Left lung (tissue), 14 donors: ENCODE measurements at places on chromosomes 13 and 19. TPM values are rescaled to one million over a fixed set of nuclear protein-coding genes. Genes with fewer than 3 reads are reported as not detected.

DNA sequence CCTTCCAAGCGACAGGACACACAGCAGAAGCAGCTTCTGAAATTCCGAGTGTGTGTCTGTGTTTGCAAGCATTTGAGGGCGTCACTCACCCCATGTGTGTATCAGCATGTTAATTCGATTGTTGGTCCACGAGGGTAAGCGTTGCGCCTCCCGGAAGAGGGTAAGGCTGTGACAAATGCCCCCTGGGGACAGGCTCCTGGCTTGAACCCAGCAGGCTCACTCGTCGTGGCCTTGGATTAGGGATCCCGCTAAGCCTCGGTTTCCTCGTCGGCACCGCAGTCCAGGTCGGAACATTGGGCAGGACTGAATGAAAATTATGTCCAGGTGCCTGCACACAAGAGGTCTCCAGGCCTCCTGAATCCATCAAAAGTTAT, 606 bp upstream of the STXBP2 start:
- DNase-seq = no peak

DNA sequence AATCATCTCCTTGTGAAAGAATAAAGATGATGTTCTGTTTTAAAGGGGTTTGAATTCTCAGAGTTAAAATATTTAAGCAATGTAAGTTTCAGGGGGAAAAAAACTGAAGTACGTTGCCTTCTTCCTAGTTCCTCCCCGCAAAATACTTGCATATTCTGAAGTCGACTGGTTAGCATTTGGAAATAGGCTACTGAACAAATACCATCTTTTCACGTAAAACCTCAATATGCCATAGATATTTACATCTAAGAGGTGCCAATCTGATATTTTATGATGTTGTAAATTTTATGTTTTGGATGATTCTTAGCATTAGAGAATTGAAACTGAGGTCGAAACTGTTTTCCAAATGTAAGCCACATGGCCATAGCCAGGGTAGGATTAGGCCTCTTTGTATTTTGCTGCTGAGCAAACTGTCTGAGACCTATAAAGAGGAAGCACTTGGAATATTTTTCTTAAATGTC, 138.3 kb downstream of the FLT1 start:
- DNase-seq = no peak

- DNase-seq = no peak
These were observed 320.1 kb upstream of the SLC10A2 start for GRCh38 chr13:103386341-103386740.

DNA sequence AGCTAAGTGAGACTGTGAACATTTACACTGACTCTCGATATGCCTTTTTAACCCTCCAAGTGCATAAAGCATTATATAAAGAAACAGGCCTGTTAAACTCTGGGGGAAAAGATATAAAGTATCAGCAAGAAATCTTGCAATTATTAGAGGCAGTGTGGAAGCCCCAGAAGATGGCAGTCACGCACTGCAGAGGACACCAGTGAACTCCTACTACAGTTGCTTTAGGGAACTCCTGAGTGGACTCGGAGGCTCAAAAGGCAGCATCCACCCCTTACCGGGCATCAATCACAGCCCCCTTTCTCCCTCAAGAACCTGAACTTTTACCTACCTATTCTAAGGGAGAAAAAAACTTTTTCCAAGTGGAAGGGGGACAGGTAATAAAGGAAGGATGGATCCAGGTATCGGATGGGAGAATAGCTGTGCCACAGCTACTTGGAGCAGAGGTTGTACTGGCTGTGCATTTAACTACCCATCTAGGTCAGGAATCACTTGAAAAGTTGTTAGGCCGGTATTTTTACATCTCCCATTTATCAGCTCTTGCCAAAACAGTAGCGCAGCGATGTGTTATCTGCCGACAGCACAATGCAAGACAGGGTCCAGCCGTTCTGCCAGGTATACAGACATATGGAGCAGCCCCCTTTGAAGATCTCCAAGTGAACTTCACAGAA, 80.1 kb downstream of the ZNF486 start:
- DNase-seq = no peak

DNA sequence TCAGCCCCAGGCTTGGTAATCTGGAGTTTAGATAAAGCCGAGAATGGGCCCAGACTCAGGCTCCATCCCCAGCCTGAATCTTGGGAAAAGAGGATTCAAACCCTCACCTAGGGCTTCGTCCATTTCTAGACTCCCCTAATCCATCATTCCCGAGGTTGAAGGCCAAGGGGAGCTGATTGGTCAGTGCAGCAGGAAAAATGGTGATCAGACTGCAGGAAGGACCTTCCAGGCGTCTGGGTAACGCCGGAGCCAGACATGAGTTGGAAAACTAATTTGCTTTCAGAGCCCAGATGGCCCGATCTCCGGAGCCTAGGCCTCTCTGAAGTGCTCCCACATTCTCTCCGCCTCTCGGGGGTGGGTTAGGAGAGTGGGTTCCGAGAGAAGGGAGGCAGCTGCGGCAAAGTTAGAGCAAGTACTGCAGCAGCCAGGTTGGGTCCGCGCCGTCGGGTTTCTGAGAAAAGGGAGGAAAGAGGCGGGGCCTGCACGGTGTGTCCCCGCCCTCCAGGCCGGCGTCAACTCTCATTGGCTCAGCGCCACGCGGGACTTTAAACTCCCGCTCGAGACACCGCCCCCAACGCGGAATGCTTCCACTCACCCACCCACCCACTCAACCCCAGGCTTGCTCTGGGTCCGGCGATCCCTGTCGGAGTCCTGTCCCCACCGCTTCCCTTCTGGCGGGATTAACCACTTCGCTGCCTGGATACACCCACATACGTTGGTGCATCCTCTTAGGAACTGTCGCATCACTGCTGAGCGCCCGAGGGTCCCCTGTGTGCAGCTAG, 788 bp upstream of the RTBDN start:
- no peak for DNase-seq

GRCh38 chr13:74194846-74195245, 60.6 kb upstream of the KLF12 start:
- DNase-seq = no peak

DNA sequence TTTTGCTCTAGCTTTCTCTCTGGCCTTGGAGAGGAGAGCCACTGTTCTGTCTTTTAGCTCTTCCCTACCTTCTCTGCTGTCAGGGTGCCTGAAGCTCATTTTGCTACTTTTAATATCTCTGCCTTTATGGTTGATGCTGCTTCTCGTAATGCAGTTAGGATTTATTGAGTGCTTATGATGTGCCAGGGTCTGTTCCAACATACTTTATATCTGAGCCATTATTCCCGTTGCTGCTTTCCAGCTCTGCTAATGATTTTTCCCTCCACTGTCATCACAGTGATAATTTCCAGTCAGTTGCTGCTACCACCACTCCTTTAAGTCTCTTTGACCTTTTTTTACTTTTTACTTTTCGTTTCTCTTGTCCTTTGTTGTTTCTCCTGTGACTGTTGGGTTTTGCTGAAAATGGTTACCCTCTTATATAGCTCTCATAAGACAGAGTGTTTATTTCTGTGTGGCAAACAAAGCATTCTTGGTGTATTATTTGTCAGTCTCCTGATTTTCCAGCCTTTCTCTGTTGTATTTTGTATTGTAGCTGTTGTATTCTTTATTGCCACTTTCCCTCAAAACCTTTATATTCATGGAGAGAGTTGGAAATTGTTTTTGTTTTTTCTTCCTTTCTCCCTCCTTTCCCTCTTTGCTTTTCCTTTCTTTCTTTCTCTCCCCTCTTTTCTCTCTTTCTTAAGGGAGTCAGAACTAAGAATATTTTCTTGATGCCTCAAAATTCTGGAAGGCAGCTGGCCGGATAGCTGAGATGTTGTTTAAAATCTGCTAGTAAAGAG, 37.4 kb downstream of the COG6 start:
- peak; percentile 21 for DNase-seq

GRCh38 chr13:104034891-104035290, 968.7 kb upstream of the SLC10A2 start:
- no peak for DNase-seq

DNA sequence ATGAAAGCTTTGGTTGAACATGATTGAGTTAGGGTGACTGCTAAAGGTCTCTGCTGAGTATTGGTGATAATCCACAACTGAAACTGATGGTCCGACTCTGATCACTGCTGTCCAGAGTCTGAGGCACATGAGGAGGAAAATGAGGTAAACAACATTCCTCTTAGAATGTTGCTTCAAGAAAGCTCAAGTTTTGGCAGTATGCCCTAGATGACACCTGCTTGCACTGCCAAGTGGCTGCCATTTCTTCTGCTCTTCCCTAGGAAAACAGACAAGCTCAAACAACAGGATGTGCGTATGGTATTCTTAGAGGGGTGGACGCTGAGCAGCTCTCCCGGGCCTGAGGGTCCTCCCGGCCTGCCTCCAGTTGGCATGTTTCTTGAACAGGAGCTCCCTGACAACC, 15.2 kb upstream of the MTIF3 start:
- no peak for DNase-seq

DNA sequence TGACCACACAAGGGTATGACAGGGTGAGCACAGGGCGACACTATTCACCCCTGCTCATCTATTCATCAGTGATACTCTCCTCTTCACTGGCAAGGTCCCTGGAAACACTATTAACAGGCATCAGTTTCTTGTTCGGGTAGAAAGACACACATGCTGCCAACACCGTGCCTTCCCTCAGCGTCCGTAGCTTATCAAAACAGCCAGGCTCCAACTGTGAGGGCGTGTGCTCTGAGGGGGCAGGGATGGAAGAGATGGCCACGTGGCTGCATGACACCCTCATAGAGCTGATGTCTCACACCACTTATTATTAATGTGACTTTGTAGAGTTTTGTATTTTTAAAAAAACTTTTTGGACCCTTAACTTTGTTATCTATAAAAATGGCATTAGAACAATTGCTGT, 160.3 kb downstream of the ITGBL1 start:
- no peak for DNase-seq

- no peak for DNase-seq
These were observed 437 bp downstream of the EPOR start for GRCh38 chr19:11383706-11384048.

- DNase-seq = no peak
These were observed 384.2 kb downstream of the SLITRK1 start for GRCh38 chr13:83498045-83498444.

DNA sequence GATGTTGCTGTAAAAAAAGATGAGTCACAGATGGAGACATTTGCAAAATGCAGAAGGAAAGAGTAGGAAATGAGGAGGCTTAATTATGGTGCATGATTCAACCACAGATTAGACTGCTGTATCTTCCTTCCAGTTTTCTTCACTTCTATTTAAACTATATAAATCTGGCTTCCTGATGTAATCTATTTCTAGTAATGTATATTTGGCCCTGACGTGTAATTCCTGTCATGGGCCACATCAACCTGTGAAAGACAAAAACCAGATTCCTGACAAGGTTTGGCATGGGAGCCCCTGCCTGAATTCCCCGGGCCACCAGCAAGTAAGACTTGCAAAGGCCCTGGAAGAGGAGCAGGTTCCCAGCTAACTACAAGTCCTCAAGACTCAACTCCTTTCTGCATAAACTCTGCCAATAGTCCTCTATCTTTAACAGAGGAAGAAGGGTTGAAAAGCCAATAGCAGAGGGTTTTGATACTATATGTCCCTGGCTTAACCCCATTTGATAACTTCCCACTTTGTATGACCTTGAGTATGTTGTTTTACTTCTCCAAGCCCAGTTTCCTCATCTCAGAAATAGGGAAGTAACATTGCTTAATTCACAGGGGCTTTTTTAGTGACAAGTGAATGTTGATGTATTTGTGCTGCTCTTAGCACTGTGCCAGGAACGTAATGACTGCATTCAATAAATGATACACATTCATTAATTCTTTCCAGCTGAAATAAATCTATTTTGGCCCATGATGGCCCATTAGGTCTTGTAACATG, 172.7 kb downstream of the SPRY2 start:
- no peak for DNase-seq

DNA sequence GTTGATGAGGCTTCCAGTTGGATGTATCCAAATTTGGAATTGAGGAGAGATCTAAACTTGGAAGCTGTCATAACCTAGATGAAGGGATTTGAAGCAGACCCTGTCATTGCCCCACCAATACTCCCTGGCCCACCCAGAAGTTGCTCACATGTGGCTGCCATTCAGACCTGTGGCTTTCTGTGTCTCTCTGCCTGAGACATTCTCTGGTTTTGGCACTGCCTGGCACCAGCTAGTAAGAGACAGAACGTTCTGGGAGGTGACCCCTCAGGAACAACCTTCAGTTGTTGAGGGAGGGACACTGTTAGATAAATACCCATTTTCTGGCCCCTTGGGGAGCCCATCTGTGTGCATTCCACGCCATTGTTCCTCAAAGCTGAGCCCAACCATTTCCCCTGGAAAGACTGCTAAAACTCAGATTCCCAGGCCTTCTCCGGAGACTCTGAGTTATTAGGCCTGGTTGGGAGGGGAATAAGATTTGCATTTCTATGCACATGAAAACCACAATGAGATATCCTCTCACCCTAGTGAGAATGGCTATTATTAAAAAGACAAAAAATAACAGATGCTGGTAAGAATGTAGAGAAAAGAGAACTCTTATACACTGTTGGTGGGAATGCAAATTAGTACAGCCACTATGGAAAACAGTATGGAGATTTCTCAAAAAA, 290.4 kb downstream of the TSHZ3 start:
- DNase-seq = no peak

- no peak for DNase-seq
These were observed 489 bp downstream of the CCNE1 start for GRCh38 chr19:29812080-29812880.

- DNase-seq = no peak
These were observed 66.1 kb upstream of the C1QTNF9B start for GRCh38 chr13:23963184-23963931.

GRCh38 chr13:87769445-87769844, 98.3 kb downstream of the SLITRK5 start:
- no peak for DNase-seq

DNA sequence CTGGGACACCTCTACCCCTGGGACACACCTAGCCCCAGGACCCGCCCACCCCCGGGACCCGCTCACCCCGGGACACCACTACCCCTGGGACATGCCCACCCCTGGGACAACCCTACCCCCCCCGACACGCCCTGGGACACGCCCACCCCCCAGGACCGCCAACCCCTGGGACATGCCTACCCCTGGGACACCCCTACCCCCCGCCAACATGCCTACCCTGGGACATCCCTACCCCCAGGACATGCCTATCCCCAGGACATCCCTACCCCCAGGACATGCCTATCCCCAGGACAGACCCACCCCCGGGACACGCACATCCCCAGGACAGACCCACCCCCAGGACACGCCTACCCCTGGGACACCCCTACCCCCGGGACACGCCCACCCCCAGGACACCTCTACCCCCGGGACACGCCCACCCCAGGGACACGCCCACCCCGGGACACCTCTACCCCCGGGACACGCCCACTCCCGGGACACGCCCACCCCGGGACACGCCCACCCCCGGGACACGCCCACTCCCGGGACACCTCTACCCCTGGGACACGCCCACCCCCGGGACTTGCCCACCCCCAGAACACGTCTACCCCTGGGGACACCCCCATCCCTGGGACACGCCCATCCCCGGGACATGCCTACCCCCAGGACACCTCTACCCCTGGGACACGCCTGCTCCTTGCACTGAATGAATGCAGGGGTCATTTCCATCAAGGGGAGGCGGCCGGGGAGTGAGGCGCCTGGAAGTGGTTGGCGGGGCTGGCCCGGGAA, 32.3 kb downstream of the ADPRHL1 start:
- no peak for DNase-seq

- DNase-seq = no peak
These were observed 219.8 kb downstream of the MZT1 start for GRCh38 chr13:72507416-72508199.

GRCh38 chr13:29103065-29103800, 283.1 kb downstream of the MTUS2 start:
- DNase-seq = no peak

The UBXN6 gene
- polyA plus RNA-seq = 74.6 TPM

The FPR3 gene
- 0.79 TPM for polyA plus RNA-seq

The S1PR5 gene
- 0.33 TPM for polyA plus RNA-seq

The TINCR gene
- polyA plus RNA-seq = 0.60 TPM

The MEDAG gene
- 3.5 TPM for polyA plus RNA-seq

The KIR2DL1 gene
- not detected for polyA plus RNA-seq

The GNA15 gene
- polyA plus RNA-seq = 3.4 TPM

The SLC46A3 gene
- polyA plus RNA-seq = 2.3 TPM
